ENCODE measurements at places on chromosomes 3 and 15.

GRCh38 chr3:149967086-149967685, 3.5 kb downstream of the PFN2 start:
- no peak for DNase-seq

DNA sequence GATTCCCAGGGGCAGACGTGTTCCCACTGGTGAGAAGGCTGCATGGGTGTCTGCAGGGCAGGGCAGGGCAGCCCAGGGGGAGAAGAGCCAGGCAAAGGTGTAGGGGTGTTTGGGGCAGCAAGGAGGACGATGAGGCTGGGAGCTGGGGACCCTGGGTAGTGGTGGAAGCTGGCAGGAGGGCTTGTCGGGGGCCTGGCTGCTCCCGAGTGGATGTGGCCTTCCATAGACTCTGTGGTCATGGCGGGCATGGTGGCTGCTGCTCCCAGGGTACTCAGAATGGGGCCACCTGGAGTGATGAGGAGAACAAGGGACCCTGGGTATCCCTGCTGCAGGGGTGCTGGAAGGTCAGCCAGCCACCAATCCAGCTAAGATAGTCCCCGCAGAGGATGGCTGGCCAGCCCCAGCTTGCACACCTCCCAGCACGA, 107.5 kb downstream of the WNT7A start:
- no peak for DNase-seq

DNA sequence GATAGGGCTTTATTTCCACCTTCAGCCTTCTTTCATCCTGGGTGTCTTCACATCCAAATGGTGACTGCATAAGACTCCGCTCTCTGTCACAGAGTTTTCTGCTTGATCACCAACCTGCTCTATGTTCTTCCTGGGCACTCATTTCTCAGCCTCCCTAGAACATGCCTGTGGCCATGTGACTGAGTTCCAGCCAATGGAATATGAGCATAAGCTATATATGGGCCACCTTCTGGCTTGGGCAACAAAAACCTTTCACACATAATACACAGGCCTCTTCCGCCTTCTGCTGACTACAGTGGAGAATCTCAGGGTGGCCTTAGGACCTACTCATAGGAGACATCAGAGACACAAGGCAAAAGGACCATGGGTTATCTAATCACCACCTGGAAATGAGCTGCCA, 51.2 kb upstream of the MED12L start:
- DNase-seq, result no peak

DNA sequence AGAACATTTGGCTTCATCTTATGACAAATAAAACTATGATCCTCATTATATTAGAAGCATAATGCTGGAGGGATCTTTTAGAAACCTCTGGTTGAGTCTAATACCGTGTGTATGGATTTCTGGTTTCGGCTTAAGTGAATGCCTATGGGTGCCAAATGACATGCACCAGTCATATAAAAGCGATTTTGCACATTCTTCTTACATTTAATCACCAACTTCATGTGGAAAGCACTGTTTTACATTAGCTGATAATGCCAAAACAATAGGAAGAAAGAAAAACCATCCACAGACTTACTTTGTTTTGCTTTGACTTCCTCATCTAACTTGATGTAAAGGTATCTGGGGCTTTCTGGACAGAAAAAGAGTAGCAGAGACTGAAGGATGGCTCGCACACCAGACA, 20.9 kb downstream of the SLC2A2 start:
- DNase-seq, result no peak

DNA sequence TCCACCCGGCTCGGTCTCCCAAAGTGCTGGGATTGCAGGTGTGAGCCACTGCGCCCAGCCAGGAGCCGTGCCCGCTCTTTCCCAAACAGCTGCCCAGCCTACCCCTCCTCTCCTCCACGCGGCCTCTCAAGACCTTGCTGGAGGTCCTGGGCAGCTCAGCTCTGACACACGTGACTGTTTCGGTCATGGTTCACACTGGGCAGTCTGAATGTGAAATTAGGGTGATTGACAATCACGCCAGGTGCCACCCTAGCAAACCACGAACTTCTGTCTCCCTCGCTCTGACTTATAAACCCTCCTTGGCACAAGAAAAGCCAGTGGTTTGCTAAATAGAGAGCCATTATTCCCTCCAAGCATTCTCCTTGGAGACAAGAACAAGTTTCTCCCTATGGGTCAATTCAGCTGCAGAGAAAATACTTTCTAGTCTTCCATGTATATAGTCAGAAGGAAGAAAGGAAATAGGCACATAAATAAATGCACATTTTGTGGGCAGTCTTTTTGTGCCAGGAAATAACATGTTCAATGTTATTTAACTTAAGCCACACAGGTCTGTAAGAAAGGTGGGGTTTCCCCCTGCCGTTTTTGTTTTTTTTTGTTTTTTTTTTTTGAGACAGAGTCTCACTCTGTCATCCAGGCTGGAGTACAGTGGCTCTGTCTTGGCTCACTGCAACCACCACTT, 121.9 kb upstream of the MEF2A start:
- DNase-seq, result peak; percentile 53

- no peak for DNase-seq
Measured at GRCh38 chr3:107938143-107938542, 152.7 kb downstream of the CD47 start.

DNA sequence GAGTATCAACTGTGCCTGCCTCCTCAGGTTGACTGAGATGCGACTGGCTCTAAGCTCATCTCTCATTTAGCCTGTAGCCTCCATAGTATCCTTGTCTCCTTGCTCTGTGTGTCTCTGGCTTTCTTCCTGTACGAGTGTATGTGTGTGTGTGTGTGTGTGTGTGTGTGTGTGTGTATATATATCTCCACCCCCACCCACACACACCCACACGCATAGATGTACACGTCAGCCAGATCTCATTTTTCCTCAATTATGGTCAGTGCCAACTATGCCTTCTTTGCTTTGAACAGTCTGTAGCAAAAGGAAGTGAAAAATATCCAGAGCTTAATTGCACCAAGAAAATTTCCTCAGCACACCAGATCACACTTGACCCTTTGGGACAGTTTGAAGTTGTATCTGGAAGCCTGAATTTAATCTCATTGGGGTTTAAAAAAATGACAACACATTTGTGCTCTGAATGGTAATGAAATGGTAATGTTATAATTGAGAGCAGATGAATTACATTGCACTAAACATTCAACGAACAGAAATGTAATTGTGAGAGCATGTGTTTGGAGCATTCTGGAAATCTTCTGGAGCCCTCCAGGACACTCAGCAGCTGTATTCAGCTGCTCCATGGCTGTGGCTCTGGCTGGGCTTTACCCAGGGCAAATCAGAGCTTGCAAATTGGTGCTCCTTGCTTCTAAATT, 63.6 kb downstream of the RYR3 start:
- no peak for DNase-seq

- DNase-seq, result no peak
Measured at GRCh38 chr3:141646760-141647561, 91.1 kb upstream of the RNF7 start.

DNA sequence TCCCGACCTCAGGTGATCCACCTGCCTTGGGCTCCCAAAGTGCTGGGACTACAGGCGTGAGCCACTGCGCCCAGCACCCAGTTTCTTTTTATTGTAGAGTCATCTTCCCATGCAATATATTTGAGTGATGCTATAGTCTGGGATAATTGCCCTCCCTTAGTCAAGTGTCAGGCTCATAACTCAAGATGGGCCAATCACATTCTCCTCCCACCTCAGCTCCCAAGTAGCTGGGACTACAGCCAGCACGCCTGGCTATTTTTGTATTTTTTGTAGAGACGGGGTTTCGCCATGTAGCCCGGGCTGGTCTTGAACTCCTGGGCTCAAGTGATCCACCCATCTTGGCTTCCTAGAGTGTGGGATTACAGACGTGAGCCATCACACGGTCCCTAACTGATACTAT, 15.2 kb upstream of the PTPN9 start:
- no peak for DNase-seq

DNA sequence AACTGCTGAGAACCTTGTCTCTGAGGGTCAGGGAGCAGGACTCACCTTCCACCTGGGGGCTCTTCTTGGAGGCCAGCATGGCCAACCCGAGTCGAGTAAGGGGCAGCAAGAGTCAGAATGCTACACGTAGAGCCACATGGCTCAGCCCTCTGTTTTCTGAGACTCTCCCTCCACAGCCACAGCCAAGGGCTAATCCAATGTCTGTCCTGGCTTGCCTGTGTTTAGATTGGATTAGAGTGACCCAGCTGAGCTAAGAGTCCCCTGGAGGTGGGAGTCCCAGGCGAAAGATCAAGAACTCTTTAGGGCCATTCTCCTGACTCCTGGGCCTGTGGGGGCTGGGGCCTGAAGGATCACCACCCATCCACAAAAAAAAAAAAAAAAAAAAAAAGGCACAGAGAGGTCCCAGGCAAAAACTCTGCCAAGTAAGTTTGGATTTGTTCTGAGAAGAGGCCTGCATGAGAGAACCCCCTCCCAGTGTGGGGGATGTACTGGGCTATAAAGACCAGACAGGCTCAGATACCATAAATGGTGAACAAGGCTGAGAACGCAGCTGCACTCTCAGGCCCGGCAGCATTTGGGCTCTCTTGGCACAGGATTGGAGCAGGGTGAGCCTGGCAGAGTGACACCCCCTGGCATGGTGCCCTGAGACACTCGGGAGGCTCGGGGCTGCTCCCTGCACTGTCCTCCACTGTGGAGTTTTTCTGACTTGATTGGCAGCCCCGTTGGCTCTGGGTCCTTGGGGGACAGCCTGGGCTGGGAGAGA, 88.0 kb upstream of the OSBPL11 start:
- DNase-seq, result no peak

- DNase-seq, result no peak
Measured at GRCh38 chr3:134232151-134232550, 18.5 kb downstream of the RYK start.

GRCh38 chr3:59771768-59772181, 722.0 kb upstream of the CFAP20DC start:
- no peak for DNase-seq
